Activated T-cell treated with anti-CD3 and anti-CD28 coated beads, Interleukin-2, amount 50 U/mL, for 24 hours (primary cell): ENCODE measurements at places on chromosomes 2 and 18.

DNA sequence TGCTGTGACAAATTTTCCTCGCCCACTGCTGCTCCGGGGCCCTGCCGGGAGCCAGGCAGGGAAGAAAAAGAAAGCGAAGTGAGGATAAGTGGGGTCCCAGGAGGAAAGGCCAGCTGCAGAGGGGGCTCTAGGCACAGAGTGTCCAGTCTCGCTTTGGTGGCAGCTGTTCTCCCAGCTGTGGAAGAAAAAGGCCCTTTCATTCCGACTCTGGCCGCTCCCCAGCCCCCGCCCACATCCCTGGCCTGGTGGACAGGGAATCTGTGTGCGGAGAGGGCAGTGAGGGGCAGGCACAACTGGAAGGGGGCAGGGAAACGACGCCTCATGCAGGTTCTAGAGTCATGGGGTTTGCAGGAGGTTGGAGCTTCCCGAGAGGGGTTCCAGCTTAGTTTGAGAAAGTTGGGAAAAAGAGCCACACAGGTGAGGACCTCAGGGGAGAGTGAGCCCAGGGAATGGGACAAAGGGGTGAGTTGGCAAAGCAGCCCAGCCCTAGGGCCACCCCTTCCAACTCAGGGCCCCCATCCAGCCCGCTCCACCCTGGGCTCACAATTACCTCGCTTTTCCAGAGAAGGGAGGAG lies 1.8 kb downstream of the RTKN start:
- DNase-seq = no peak

- no peak for DNase-seq
Measured at GRCh38 chr2:160245614-160246155, 45.6 kb upstream of the ITGB6 start.

GRCh38 chr18:28635530-28635929 lies 458.6 kb upstream of the CDH2 start:
- DNase-seq = no peak

DNA sequence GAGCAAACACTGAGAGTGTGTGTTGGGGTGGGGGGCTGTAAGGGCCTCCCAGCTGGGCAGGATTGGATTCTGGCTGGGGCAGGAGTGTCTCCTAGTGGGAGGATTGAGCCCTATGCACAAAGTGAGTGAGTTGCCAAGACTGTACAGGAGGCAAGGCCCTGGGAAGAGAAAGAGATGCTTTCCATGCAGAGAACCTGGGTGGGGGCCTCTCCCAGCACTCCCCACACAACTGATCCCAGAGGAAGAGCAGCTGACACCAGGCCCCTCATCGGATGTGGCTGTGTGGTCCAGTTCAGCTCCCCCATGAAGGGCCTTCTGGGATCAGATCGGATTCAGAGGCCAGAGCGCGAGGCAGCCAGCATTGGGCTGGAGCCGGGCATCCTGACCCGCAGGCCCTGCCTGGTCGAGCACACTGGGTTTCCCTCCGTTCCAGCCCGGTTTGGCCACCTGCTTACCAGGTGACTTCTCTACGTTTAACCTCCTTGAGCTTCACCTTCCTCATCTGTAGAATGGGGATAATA lies 49.4 kb upstream of the FAHD2A start:
- DNase-seq = no peak

- no peak for DNase-seq
Measured at GRCh38 chr2:77009307-77009706, 512.9 kb downstream of the LRRTM4 start.

GRCh38 chr2:142571934-142572333 lies 305.5 kb upstream of the KYNU start:
- no peak for DNase-seq

- peak; percentile 50 for DNase-seq
Measured at GRCh38 chr2:205706769-205707381, 24.6 kb downstream of the NRP2 start.

- DNase-seq = no peak
Measured at GRCh38 chr18:7358989-7359726, 128.3 kb downstream of the LRRC30 start.

GRCh38 chr2:105580870-105581554 lies 163.7 kb upstream of the NCK2 start:
- no peak for DNase-seq

DNA sequence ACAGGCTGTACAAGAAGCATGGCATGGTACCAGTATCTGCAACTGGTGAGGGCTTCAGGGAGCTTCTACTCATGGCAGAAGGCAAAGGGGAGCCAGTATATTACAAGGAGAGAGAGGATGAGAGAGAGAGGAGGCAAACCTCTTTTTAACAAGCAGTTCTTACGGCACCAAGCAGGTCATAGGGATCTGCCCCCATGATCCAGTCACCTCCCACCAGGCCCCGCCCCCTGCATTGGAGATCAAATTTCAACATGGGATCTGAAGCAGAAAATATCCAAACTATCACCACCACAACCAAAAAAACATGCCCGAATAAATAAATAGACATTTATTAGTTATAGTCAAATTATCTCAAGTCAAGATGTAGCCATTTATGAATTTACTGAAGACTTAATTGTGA lies 14.5 kb upstream of the SLC35F5 start:
- no peak for DNase-seq

GRCh38 chr18:46073474-46074331 lies 1.6 kb upstream of the PSTPIP2 start:
- DNase-seq = peak; percentile 48

- no peak for DNase-seq
Measured at GRCh38 chr18:67385455-67385854, 131.1 kb downstream of the DSEL start.

DNA sequence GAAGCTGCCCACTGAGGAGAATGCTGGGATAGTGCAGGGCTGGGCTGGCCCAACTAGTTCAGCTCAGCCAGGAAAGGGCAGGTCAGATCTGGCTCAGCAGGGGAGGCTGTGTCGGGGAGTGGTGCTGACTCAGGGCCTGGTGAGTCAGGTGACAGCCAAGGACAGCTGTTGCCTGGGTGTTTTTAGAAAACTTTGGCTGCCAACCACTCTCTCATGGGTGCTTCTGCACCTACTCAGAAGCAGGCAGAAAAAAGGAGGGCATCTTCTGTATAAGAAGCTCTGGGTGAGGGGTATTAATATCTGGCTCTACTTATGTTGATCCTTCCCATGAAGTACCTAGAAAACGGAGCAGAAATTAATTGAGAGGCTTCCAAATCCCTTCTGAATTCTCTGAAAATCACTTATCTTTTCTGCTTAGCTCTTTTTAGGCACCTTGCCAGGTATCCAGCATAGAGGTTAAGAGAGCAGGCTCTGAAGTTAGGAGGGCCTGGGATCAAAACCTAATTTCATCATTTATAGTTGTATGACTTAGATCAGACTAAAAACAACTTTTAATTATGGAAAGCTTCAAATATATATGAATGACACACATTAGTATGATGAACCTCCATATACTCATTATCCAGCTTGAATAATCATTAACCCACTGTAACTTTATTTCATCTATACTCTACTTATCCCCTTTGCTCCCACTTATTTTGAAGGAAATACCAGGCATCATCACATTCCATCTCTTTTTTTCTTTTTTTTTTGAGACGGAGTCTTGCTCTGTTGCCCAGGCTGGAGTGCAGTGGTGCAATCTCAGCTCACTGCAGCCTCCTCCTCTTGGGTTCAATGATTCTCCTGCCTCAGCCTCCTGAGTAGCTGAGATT lies 15.5 kb upstream of the RAB10 start:
- peak; percentile 40 for DNase-seq

GRCh38 chr18:6879508-6880195 lies 150.1 kb downstream of the ARHGAP28 start:
- no peak for DNase-seq

- no peak for DNase-seq
Measured at GRCh38 chr18:68121308-68121707, 593.6 kb downstream of the TMX3 start.

GRCh38 chr2:48886919-48887318 lies 131.4 kb upstream of the LHCGR start:
- DNase-seq = no peak

DNA sequence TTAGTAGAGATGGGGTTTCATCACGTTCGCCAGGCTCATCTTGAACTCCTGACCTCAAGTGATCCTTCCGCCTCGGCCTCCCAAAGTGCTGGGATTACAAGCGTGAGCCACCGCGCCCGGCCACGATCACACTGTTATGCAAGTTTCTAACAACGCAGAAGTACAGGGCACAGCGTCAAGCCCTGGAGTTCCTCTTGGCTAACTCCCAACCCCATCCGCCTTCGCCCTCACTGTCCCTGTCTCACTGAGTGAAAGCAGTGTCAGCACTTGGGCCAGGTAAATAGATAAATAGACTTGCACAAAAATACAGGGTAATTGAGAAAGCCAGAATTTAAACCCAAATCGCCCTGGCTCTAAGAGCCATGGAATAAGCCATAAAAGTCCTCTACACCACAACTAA lies 111.7 kb downstream of the ACVR1 start:
- no peak for DNase-seq

GRCh38 chr18:2390158-2390557 lies 181.1 kb downstream of the METTL4 start:
- no peak for DNase-seq

- no peak for DNase-seq
Measured at GRCh38 chr18:44789710-44790109, 109.0 kb downstream of the SETBP1 start.

- DNase-seq = no peak
Measured at GRCh38 chr18:72935744-72936143, 68.0 kb upstream of the NETO1 start.

- DNase-seq = no peak
Measured at GRCh38 chr2:236720974-236721540, 151.4 kb downstream of the ACKR3 start.

DNA sequence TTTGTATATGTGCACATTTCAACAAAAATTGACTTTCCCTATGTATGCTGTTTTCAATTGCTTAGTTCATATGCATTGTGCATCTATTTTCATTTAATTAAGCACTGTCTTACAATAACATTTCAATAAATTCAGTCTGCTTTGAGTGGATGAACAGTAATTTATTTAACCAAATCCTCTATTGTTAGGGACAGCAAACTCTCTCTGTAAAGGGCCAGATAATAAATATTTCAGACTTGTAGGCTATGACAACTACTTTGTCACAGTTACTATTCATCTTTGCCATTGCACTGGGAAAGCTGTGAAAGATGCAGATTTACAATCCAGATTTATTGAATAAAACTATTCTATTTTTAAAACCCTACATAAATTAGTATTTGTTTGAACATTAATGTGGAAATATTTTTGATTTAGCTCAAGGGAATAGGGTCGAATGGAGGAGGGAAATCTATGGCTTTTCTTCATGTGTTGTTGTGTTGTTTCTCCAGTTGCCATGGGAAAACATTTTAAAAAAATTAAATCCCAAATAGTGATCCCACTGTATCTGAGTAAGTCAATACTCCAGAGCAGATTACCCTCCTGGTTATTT lies 14.2 kb upstream of the RAB27B start:
- no peak for DNase-seq

GRCh38 chr2:239727776-239728600 lies 297.2 kb downstream of the NDUFA10 start:
- DNase-seq = no peak

GRCh38 chr2:143193121-143193520 lies 63.9 kb downstream of the ARHGAP15 start:
- DNase-seq = no peak

GRCh38 chr2:241641631-241642030 lies 4.1 kb downstream of the ATG4B start:
- no peak for DNase-seq

- no peak for DNase-seq
Measured at GRCh38 chr2:40440835-40441234, 11.1 kb downstream of the SLC8A1 start.

- DNase-seq = no peak
Measured at GRCh38 chr2:111995148-111995547, 59.9 kb upstream of the TMEM87B start.

DNA sequence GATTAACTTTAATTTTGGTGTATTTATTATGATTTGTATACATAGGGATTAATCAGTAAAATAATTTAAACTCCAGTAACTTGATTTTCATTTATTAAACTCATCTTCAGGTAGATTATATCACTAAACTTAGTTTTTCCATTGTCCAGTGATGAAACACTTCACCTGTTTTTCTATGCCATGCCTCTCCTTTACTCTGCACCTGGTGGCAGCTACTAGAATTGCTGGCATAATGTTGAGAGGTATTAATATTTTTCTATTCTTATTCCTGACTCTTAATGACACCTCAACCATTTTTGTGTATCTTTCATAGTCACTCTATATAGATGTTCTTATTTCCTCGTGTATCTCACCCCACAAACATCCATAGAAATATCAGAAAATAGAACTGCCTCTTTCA lies 940.3 kb upstream of the CRIM1 start:
- DNase-seq = no peak

- no peak for DNase-seq
Measured at GRCh38 chr2:229646186-229646723, 68.1 kb downstream of the DNER start.

DNA sequence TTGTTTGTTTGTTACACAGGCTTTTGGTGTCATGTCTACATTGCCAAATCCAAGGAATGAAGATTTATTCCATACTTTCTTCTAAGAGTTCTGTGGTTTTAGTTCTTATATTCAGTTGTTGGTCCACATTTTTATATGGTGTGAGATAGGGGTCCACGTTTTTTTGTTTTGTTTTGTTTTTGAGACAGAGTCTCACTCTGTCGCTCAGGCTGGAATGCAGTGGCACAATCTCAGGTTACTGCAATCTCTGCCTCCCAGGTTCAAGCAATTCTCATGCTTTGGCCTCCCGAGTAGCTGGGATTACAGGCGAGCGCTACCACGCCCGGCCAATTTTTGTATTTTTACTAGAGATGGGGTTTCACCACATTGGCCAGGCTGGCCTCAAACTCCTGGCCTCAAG lies 8.2 kb downstream of the RALBP1 start:
- no peak for DNase-seq

- no peak for DNase-seq
Measured at GRCh38 chr2:120559401-120559800, 176.3 kb upstream of the GLI2 start.

GRCh38 chr2:198653311-198653710 lies 804.4 kb downstream of the SATB2 start:
- DNase-seq = no peak

DNA sequence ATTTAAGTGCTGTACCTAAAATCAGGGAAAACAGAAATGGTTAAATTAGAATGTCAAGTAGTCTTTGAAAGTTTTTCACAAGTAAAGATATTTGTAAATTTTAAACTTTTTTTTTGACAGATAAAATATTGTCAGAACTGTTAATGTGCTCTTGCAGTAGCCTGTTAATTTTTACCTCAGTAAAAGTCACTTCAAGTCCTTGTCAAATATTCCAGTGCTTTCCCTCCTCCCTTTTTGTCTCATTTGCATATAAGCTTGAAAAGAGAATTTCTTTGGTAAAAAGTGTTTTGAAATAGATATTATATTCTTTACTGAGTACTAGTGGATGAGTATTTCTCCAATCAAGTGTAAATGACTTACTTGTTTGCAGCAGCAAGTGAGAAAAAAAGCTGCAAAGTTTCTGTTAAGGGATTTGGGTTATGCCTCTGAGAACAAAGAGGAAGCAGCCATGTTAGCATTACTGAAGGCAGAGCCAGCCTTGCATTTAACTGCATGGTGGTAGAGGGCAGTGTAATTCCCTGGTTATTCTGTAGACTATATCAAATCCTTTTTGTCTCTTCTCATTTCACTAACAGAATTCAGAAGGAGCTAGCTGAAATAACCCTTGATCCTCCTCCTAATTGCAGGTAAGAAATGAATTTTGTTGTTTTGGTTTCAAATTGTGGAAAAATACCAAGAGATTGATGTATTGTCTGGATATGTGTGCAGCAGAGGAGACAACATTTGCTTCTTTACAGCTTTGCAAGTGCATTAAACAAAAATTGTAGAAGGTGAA lies 3.2 kb downstream of the UBE2E3 start:
- DNase-seq = no peak
